Neural crest cell (in vitro differentiated cells): ENCODE measurements at places on chromosomes 1 and 21. TPM values are rescaled to one million over a fixed set of nuclear protein-coding genes. Genes with fewer than 3 reads are reported as not detected.
A peak's percentile ranks its signal among the peaks of the same experiment; 100 is the strongest.

AUNIP gene
- total RNA-seq = 13.6 and 15.2 TPM in 2 replicates

CFHR5 gene
- not detected in 2 replicates for total RNA-seq

TMEM240 gene
- 13.4 and 16.9 TPM in 2 replicates for total RNA-seq

TMEM269 gene
- 0.70 and 0.91 TPM in 2 replicates for total RNA-seq

KRTAP22-1 gene
- total RNA-seq = not detected in 2 replicates

MEX3A gene
- total RNA-seq = 114 and 120 TPM in 2 replicates

RAB25 gene
- not detected in 2 replicates for total RNA-seq

SETD4 gene
- 26.0 and 28.4 TPM in 2 replicates for total RNA-seq

OR10Z1 gene
- not detected in 2 replicates for total RNA-seq

SPATA45 gene
- total RNA-seq = 0.68 and 1.3 TPM in 2 replicates

TADA1 gene
- total RNA-seq = 24.1 and 25.6 TPM in 2 replicates

FCAMR gene
- not detected in 2 replicates for total RNA-seq

BNIPL gene
- 0.79 and 1.1 TPM in 2 replicates for total RNA-seq

DNA sequence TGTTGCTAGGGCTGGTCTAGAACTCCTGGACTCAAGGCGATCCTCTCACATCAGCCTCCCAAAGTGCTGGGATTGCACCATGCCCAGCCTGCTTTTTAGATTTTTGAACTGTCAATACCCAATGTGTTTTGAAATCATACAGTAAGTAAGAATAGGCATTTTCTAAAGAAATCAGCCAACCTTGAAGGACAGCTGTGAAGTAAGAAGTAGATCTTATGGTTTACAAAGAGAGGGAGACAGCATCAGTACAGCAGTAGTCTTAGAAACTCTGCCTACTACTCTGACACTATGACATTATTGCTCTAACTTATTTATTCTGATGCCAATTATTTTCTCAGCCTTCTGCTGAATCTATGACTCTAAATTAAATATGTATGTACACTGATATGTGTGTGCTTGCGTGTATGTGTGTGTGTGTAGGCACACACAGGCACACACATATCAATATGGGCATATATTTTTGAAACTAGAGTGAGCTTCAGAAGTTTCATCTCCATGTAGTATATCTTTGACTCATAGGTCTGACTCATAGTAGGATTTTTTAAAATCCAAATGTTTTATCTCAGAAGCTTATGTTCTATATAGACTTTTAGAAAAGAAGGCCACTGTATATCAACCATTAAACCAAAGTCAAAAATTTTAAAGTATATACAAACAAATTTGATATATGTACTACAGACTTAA, 140.4 kb downstream of the COL24A1 start:
- H3K4me3 ChIP-seq = no peak overlapping the region
- DNase-seq = no peak
- no peaks in the 10 kb centered on the region for H3K4me1 ChIP-seq
- H3K36me3 ChIP-seq = no peaks in the 10 kb centered on the region
- no peak overlapping the region for H3K27ac ChIP-seq

- no peak overlapping the region for H3K27ac ChIP-seq
- DNase-seq = no peak
- H3K4me3 ChIP-seq = no peak overlapping the region
- H3K36me3 ChIP-seq = no peaks in the 10 kb centered on the region
- peaks cover 32% of the 10 kb centered on the region for H3K4me1 ChIP-seq
These were observed 221.0 kb downstream of the DSCAM start for GRCh38 chr21:40625991-40626390.

DNA sequence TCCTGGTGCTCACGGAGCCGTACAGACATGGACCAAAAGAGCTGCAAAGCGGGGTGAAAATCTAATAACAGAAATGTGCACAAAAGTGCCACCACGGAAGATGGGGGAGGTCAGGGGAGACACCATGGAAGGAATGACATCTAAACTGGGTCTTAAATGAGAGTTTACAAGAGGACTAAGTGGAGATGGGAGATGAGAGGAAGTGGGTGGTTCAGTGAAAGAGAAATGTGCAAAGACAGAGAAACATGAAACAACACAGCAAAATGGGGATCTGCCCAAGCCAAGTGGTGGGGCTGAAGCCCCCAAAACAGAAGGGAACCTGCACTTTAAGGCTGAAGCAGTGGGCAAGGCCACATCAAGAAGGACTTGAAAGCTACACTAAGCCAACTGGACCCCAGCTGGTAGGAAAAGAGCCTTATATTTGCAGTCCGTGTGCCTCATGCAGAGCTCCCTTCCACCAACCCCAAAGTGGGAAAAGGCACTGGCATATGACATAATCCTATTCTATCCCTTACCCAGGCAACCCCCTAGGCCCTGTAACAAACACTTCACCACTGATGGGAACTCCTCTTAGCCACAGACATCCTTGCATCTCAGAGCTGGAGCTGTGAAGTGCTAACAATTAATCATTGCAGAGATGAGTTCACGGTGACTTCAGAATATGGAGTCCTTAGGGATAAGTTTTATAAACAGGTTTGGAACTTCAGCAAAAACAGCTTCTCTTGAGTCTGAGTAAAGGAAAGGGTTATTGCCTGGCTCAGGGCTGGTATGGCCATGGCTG, 198.6 kb upstream of the EDN2 start:
- H3K36me3 ChIP-seq = no peaks in the 10 kb centered on the region
- no peak overlapping the region for H3K4me3 ChIP-seq
- H3K4me1 ChIP-seq = no peaks in the 10 kb centered on the region

- no peaks in the 10 kb centered on the region for H3K27me3 ChIP-seq
- H3K27ac ChIP-seq = no peak overlapping the region
- H3K36me3 ChIP-seq = no peaks in the 10 kb centered on the region
- DNase-seq = no peak
- H3K4me3 ChIP-seq = no peak overlapping the region
- H3K4me1 ChIP-seq = peaks cover 10% of the 10 kb centered on the region
These were observed 322.1 kb upstream of the VAMP3 start for GRCh38 chr1:7448986-7449385.

DNA sequence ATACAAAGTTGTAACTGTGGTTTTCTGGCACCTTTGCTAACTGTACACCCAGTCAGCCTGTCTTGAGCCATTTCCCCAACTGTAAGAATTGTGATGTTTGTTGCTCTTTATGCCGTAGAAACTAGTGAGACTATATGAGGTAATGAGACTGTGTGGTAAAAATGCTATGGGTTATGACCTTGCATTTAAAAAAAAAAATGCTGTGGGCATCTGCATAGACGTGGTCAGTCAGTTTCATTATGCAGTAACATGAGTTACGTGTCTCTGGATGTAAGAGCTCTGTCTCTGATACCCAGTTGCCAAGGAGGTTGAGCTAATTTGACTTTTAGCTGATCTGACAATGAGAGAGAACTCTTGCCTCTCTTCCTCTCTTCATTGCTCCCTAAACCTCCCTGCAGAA, 80.6 kb upstream of the LAMC2 start:
- H3K27me3 ChIP-seq = no peaks in the 10 kb centered on the region
- H3K36me3 ChIP-seq = peaks cover 11% of the 10 kb centered on the region
- no peak overlapping the region for H3K4me3 ChIP-seq

DNA sequence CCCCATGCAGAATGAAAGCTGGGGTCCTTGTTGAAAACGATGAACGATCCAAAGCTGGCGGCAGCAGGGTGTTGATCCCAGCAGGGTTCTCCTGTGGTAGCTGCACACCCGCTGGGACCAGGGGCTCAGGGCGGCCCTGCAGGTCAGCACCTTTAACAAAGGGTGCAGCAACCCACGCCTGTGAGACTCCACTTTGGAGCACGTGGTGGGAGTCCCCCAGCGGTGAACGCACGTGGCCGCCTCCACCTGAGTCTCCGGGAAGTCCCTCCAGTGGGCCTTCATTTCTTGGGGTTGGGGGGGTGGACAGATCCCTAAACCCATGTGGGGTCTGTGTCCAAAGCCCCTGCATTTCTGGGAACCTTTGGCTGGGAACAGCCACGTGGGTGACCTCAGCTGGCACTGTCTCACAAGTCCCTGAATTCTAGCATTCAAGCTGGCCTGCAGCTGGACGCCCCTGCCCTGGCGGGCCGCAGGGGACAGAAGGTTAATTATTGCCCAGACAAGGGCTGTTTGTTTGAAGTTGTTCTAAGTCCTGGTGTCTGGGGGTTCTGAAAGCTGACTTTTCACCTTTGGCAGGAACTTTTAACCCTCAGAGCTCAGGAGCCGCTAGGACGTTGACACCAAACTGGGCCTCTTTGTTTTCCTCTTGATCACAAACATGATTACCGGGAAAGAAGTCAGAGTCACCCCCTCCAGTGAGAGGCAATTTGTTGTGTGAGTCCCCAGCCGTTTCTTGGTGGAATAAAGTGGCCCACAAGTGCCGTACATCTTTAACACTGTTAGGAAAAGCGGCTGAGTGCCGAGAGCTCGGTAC, 64.5 kb downstream of the COL18A1 start:
- peak overlapping the region; percentile 50 for H3K4me3 ChIP-seq
- H3K36me3 ChIP-seq = peaks cover 5% of the 10 kb centered on the region
- H3K27me3 ChIP-seq = peaks cover 37% of the 10 kb centered on the region
- DNase-seq = peak; percentile 54
- peaks cover 21% of the 10 kb centered on the region for H3K4me1 ChIP-seq

DNA sequence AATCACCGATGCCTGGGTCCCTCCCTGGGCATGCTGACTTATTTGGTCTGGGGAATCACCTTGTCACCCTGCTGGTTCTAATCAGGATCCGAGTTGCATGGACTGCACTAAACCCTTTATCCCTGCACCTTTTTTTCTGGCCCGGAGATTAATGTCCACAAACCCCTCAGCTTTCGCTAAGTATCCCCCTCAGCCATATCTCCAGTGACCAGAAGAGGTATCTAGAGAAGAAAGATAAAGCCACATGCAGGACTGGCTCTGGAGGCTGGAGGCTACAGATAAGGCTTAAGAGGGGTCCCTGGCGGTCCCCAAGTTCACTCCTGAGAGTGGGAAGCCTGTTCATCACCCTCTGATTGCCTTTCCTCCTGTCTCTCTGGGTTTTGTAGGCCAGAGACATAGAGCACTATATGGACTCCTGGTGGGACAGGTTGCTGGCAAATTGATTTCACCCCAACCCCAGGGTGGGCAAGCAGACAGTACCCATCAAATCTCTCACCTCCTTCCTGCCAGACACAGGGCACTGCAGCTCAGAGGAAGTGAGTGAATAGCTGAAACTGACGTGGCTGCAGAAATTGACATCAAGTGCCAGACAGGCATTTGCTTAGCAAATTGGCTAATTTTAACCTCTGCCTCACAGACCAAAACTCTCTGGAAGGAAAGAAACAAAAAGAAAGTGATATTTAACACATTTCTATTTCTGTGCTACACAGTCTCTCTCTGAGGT, 38.8 kb downstream of the HMGB4 start:
- H3K36me3 ChIP-seq = no peaks in the 10 kb centered on the region
- DNase-seq = no peak
- peaks cover 4% of the 10 kb centered on the region for H3K27me3 ChIP-seq
- H3K27ac ChIP-seq = no peak overlapping the region
- H3K4me3 ChIP-seq = no peak overlapping the region

- peaks cover 10% of the 10 kb centered on the region for H3K36me3 ChIP-seq
- no peak overlapping the region for H3K27ac ChIP-seq
- H3K4me1 ChIP-seq = peaks cover 55% of the 10 kb centered on the region
- peaks cover 2% of the 10 kb centered on the region for H3K27me3 ChIP-seq
- DNase-seq = peak; percentile 44
These were observed 220.1 kb downstream of the SDCCAG8 start for GRCh38 chr1:243475966-243476365.

GRCh38 chr1:178575611-178576361, 62.9 kb downstream of the TEX35 start:
- no peak for DNase-seq
- peaks cover 6% of the 10 kb centered on the region for H3K4me1 ChIP-seq
- no peak overlapping the region for H3K27ac ChIP-seq
- H3K27me3 ChIP-seq = no peaks in the 10 kb centered on the region

DNA sequence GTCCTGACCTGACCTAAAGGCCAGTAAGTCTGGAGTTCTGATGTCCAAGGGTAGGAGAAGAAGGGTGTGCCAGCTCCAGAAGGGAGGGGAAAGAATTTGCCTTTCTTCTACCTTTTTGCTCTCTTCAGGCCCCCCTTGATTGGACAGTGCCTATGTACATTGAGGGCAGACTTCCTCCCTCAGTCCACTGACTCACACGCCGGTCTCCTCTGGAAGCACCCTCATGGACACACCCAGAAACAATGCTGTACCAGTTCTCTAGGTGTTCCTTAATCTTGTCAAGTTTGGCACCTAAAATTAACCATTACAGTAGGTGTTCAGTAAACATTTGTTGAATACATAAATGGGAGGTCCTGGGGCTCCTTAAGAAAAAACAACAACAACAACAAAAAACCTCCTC, 51.0 kb upstream of the POU2F1 start:
- H3K27ac ChIP-seq = no peak overlapping the region
- no peak overlapping the region for H3K4me3 ChIP-seq
- no peak for DNase-seq
- peaks cover 10% of the 10 kb centered on the region for H3K27me3 ChIP-seq
- peaks cover 2% of the 10 kb centered on the region for H3K36me3 ChIP-seq

- no peak for DNase-seq
- H3K27me3 ChIP-seq = no peaks in the 10 kb centered on the region
- no peaks in the 10 kb centered on the region for H3K36me3 ChIP-seq
- H3K4me1 ChIP-seq = no peaks in the 10 kb centered on the region
These were observed 35.0 kb downstream of the ZYG11A start for GRCh38 chr1:52877554-52877953.

- no peaks in the 10 kb centered on the region for H3K27me3 ChIP-seq
- H3K4me3 ChIP-seq = no peak overlapping the region
- no peak for DNase-seq
- H3K4me1 ChIP-seq = peaks cover 6% of the 10 kb centered on the region
- H3K27ac ChIP-seq = no peak overlapping the region
These were observed 123.1 kb downstream of the PGBD5 start for GRCh38 chr1:230303069-230303468.

- H3K27me3 ChIP-seq = no peaks in the 10 kb centered on the region
- no peak for DNase-seq
- no peak overlapping the region for H3K27ac ChIP-seq
- no peak overlapping the region for H3K4me3 ChIP-seq
These were observed 154.8 kb upstream of the POU3F1 start for GRCh38 chr1:38201431-38201830.

GRCh38 chr1:229535230-229535629, 23.3 kb downstream of the ABCB10 start:
- no peaks in the 10 kb centered on the region for H3K4me1 ChIP-seq
- no peak overlapping the region for H3K4me3 ChIP-seq

GRCh38 chr1:1157033-1157365, 16.7 kb upstream of the TTLL10 start:
- peaks cover 6% of the 10 kb centered on the region for H3K4me1 ChIP-seq
- DNase-seq = no peak
- H3K27me3 ChIP-seq = peaks cover 5% of the 10 kb centered on the region
- H3K4me3 ChIP-seq = peak overlapping the region; percentile 44
- H3K36me3 ChIP-seq = peaks cover 7% of the 10 kb centered on the region
- no peak overlapping the region for H3K27ac ChIP-seq

DNA sequence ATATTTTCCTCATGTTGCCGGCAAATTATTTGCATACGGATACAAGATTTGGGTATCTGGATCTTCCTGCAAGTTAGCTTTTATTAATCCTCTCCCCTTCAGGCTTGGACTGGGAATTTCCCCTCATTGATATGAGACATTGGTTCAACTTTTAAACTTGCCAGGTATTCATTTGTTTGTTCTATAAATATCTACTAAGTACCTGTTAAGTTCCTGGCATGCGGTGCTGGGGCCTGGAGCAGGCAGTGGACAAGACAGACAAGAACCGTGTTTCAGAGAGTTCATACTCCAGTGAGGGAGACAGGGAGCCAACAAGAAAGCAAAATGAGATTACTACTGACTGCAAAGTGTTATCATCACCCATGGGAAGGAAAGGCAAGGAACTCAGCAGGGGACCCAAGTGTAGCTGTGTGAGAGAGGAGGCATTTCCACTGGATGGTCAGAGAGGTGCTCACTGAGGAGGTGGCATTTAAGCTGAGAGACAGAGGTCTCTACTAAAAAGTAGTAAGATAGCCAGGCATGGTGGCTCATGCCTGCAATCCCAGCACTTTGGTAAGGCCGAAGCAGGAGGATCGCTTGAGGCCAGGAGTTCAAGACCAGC, 39.1 kb upstream of the FHAD1 start:
- H3K4me3 ChIP-seq = no peak overlapping the region
- DNase-seq = no peak
- H3K36me3 ChIP-seq = no peaks in the 10 kb centered on the region
- no peaks in the 10 kb centered on the region for H3K27me3 ChIP-seq
- H3K4me1 ChIP-seq = peaks cover 50% of the 10 kb centered on the region
